ENCODE measurements at places on chromosomes 4 and X.

DNA sequence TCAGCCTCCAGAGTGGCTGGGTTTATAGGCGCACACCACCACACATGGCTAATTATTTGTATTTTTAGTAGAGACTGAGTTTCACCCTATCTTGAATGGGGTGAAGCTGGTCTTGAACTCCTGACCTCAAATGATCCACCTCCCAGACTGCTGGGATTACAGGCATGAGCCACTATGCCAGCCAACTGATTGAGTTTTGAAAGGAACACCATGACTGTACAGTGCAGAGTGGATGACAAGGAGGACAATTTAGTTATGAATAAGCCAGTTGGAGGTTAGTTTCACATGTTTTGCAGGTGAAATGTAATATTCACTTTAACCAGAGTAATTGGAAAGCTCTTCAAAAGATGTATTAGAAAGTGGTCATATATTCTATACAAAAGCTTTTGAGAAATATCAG is 60.8 kb downstream of the PCDH18 start:
- H3K27me3 ChIP-seq, result no peaks in the 10 kb centered on the region
- H3K27ac ChIP-seq, result peak overlapping the region; percentile 86
- peak; percentile 38 for DNase-seq
- peaks cover 27% of the 10 kb centered on the region for H3K4me1 ChIP-seq
- no peaks in the 10 kb centered on the region for H3K36me3 ChIP-seq

DNA sequence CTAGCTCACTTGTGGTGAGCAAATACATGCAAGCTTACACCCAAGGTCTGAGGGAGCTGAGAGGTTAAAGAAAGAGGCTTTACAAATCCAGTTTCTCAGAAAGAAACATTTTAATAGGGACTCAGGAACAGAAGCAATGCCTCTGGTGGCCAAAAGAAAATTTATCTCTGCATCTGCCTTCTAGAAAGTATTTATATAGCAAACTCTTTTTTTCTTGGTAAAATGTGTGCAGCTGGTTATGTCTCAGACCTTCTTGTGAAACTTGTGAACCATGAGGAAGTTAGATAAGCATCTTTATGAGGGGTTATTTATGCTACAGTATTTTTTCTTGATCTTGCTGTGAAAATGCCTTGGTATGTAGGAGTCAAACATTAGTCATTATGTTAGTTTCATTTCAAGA is 48.5 kb upstream of the CYSLTR1 start:
- peaks cover 40% of the 10 kb centered on the region for H3K4me1 ChIP-seq
- no peaks in the 10 kb centered on the region for H3K27me3 ChIP-seq
- H3K36me3 ChIP-seq, result no peaks in the 10 kb centered on the region
- H3K4me3 ChIP-seq, result no peak overlapping the region

- no peaks in the 10 kb centered on the region for H3K36me3 ChIP-seq
- H3K4me1 ChIP-seq, result peaks cover 28% of the 10 kb centered on the region
- no peaks in the 10 kb centered on the region for H3K27me3 ChIP-seq
These were observed 212.1 kb downstream of the CHIC2 start for GRCh38 chr4:53852343-53852742.

GRCh38 chr4:76748649-76749048 is 149.3 kb downstream of the SOWAHB start:
- no peak overlapping the region for H3K27ac ChIP-seq
- no peaks in the 10 kb centered on the region for H3K27me3 ChIP-seq
- H3K36me3 ChIP-seq, result peaks cover 9% of the 10 kb centered on the region
- H3K4me3 ChIP-seq, result no peak overlapping the region
- H3K4me1 ChIP-seq, result peaks cover 23% of the 10 kb centered on the region
- peak; percentile 49 for DNase-seq

DNA sequence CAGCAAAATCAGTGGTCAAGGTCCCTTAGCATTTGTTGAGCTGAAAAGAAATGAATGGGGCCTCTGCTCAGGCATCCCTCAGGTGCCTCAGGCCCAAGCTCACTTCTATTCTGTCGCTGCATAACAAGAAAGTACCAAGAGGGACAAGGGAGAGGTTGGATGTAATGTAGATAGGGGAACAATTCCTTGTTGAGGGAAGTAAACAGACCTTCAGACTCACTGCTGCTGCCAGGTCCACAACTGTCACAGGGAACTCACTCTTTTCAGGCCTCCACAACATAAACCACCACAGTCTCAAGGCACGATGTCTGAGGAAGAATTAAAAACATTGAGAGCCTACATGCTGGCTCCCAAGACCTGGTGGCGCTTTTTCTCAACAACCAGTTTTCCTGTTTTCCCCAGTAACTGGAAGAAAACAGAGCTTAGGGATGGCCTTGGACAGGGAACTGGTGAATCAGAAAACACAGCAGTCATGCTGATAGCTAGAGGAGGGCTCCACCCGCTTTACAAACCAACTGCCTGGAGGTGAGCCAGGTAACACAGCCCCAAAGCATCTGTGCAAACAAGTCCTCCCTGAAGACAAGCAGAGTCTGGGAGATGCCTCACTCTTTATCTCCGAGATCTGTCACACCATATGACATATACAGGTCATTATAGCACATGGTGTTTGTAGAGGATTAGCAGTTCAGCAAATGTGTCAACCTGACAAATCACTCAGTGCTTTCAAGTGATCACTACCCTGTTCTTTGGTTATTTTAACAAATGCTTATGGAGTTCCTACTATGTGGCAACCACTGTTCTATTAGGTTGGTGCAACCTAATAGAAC is 14.3 kb upstream of the AWAT1 start:
- H3K4me1 ChIP-seq, result peaks cover 16% of the 10 kb centered on the region
- peak; percentile 93 for DNase-seq
- H3K27ac ChIP-seq, result peak overlapping the region; percentile 90
- H3K36me3 ChIP-seq, result no peaks in the 10 kb centered on the region
- no peak overlapping the region for H3K4me3 ChIP-seq
- no peaks in the 10 kb centered on the region for H3K27me3 ChIP-seq

GRCh38 chr4:36123906-36124305 is 120.4 kb downstream of the ARAP2 start:
- H3K27me3 ChIP-seq, result no peaks in the 10 kb centered on the region
- no peak overlapping the region for H3K4me3 ChIP-seq
- H3K27ac ChIP-seq, result no peak overlapping the region
- H3K4me1 ChIP-seq, result no peaks in the 10 kb centered on the region
- no peaks in the 10 kb centered on the region for H3K36me3 ChIP-seq

GRCh38 chr4:2318476-2318875 is 56.6 kb upstream of the MXD4 start:
- no peak overlapping the region for H3K4me3 ChIP-seq
- no peaks in the 10 kb centered on the region for H3K27me3 ChIP-seq
- no peaks in the 10 kb centered on the region for H3K36me3 ChIP-seq
- DNase-seq, result no peak

- no peak for DNase-seq
- H3K36me3 ChIP-seq, result no peaks in the 10 kb centered on the region
- no peak overlapping the region for H3K27ac ChIP-seq
- H3K4me3 ChIP-seq, result no peak overlapping the region
- peaks cover 10% of the 10 kb centered on the region for H3K4me1 ChIP-seq
- H3K27me3 ChIP-seq, result no peaks in the 10 kb centered on the region
These were observed 8.0 kb upstream of the HERC5 start for GRCh38 chr4:88448889-88449288.
